ENCODE measurements at places on chromosomes 2 and 18. TPM values are rescaled to one million over a fixed set of nuclear protein-coding genes. Genes with fewer than 3 reads are reported as not detected.
A peak's percentile ranks its signal among the peaks of the same experiment; 100 is the strongest.

The ACADL gene
- total RNA-seq = 16.6 TPM

The CYB5A gene
- total RNA-seq = 1,434 TPM

The ALPG gene
- total RNA-seq = not detected

The EVX2 gene
- not detected for total RNA-seq

The KLHL14 gene
- total RNA-seq = not detected

The GLI2 gene
- total RNA-seq = 0.31 TPM

The C2orf15 gene
- total RNA-seq = 0.42 TPM

The CREG2 gene
- total RNA-seq = 0.20 TPM

The UGT1A10 gene
- total RNA-seq = 0.11 TPM

The CASP8 gene
- 12.6 TPM for total RNA-seq

GRCh38 chr2:55707751-55708150, 14.1 kb upstream of the PNPT1 start:
- no peaks in the 10 kb centered on the region for H3K36me3 ChIP-seq
- H3K4me1 ChIP-seq = no peaks in the 10 kb centered on the region
- H3K27ac ChIP-seq = no peak overlapping the region

DNA sequence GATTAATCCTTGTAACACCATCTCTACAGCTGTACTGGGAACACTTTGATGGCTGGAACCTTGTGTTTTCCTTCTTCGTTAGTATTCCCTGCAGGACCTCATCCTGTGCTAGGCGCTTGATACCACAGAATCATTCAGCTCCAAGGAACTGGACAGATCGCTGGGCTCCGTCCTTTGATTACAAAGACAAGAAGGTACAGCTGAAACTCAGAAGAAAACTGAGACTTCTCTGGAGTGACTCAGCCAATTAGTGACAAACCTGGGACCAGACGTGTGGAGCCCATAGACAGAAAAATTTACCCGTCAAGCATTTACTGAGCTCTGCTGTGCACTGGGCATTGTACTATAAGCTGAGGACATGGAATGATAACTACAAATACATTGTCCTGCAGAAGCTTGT, 67.3 kb downstream of the NCKAP5 start:
- H3K36me3 ChIP-seq = no peaks in the 10 kb centered on the region
- peaks cover 28% of the 10 kb centered on the region for H3K4me1 ChIP-seq
- no peak overlapping the region for H3K27ac ChIP-seq
- H3K27me3 ChIP-seq = no peaks in the 10 kb centered on the region
- no peak for DNase-seq

DNA sequence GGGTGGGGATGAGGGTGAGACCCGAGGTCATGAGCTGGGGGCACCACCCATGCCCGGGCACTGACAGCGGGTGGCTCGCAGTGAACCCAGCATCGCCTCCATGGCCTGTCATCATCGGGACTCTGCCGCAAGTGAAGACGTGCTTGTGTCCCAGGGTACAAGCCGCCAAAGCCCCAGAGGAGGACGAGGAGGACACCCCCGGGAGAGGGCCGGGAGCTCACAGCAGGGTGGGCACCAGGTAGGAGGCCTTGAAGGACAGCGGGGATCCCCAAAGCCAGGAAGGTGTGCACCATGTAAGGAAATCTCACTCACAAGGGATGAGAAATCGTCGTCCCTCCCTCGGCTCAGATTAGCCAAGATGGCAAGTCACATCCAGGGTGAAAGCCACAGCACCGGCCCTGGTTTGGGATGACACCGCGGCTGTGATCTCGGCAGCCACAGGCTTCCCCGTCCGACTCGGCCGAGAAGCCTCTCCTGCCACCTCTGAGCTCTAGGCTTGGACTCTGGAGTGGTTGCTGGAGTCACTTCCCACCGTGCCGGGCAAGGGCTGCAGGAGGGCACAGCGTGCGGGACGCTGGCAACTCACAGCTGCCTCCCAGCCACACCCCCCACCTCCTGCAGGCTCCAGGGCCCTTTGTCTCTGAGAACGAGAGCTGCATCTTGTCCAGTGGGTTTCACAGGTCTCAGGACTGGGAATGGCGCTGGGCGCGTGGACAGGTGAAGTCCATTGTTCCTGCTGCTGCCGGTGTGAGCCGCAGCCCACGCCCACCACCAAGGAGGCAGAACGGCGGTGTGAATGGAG, 81.6 kb upstream of the CTDP1 start:
- peak; percentile 31 for DNase-seq
- no peaks in the 10 kb centered on the region for H3K4me1 ChIP-seq
- H3K4me3 ChIP-seq = no peak overlapping the region
- H3K27ac ChIP-seq = no peak overlapping the region
- H3K36me3 ChIP-seq = no peaks in the 10 kb centered on the region

- H3K27ac ChIP-seq = no peak overlapping the region
- no peaks in the 10 kb centered on the region for H3K27me3 ChIP-seq
- no peaks in the 10 kb centered on the region for H3K36me3 ChIP-seq
- no peak for DNase-seq
- no peaks in the 10 kb centered on the region for H3K4me1 ChIP-seq
- H3K4me3 ChIP-seq = no peak overlapping the region
Measured at GRCh38 chr2:239706367-239706766, 305.5 kb upstream of the HDAC4 start.

GRCh38 chr2:236965021-236965840, 120.5 kb upstream of the COPS8 start:
- H3K4me1 ChIP-seq = no peaks in the 10 kb centered on the region
- DNase-seq = peak; percentile 23

DNA sequence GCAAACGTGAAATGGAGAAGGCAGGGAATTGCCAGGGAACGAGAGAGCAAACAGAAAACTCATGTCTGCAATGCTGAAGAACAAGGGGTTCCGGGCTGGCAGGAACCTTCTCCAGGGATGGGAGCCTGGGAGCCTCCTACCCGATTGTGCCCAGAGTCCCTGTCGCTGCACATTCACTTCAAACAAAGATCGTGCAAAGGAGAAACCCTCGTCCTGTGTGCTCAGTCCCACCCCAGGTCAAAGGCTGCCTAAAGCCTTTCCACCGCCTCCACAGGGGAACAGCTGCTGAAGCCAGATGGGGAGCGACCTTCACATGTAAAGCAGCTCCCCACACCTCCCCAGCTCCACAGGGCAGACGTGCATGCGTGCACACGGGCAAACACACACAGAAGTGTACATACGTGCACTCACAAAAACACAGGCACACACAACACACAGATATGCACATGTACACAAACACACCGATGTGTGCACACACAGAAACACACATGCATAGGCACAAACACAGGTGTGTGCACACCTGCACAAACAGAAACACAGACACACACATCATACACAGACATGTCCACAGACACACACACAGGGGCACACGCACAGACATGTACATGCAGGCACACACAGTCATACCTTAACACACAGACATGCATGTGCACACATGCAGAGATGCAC, 460.1 kb upstream of the SALL3 start:
- H3K36me3 ChIP-seq = no peaks in the 10 kb centered on the region
- H3K4me1 ChIP-seq = no peaks in the 10 kb centered on the region
- H3K27ac ChIP-seq = no peak overlapping the region
- no peak for DNase-seq

- no peak overlapping the region for H3K27ac ChIP-seq
- DNase-seq = no peak
- H3K27me3 ChIP-seq = no peaks in the 10 kb centered on the region
- H3K4me1 ChIP-seq = peaks cover 10% of the 10 kb centered on the region
- H3K4me3 ChIP-seq = no peak overlapping the region
Measured at GRCh38 chr18:3041843-3042242, 28.9 kb upstream of the LPIN2 start.

DNA sequence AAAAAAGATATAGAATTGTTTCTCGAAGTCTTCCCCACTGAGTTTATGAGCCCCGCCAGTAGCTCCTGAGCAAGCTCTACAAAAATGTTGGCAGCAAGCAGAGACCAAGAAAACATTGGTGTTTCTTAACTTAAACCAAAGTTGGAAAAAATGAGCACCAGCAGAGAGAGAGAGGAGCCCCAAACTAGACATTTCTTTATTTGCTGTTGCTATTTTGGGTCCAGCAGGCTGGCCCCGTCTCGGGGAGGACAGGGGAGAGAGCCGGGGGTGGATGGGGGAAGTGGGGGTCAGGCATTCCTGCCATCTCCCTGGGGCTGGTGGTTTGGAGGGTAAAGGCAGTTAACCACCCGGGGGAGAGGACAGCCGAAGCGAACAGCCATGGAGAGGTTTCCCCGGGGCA, 113.0 kb downstream of the DYSF start:
- H3K27ac ChIP-seq = no peak overlapping the region
- no peaks in the 10 kb centered on the region for H3K27me3 ChIP-seq
- H3K36me3 ChIP-seq = peaks cover 10% of the 10 kb centered on the region
- H3K4me1 ChIP-seq = no peaks in the 10 kb centered on the region

GRCh38 chr2:220077488-220077887, 450.1 kb downstream of the SLC4A3 start:
- no peak for DNase-seq
- H3K27me3 ChIP-seq = no peaks in the 10 kb centered on the region
- no peaks in the 10 kb centered on the region for H3K4me1 ChIP-seq
- no peak overlapping the region for H3K4me3 ChIP-seq

DNA sequence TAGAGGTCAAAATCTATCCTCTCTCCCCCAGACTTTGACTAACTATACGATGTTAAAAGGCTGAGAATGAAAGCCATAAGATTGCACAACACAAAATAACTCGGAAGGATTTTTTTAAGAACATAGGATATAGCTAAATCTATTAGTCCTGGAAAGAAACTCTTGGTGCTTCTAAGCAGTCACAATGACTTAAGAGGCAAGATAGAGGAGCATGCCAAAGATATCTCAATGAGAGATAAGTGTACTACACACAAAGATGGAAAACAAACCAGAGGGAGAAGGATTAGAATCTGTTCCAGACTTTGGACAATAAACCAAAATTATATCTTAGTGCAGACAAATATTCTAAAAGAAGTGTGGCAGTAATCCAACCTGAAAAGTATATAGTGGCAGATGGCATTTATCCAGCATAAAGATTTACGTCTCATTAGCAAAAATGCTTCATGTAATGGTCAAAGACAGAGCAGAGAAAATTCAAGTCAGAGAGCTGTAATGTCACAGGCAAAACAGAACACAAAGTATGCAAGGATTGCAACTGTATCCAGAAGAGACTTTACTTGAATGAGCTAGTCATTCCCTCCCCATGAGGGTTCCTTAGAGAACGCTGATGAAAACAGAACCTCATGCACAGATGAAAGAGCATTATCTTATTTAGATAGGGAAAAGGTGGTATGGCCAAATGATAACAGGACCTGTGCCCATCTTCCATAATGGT, 28.8 kb upstream of the EVA1A start:
- no peaks in the 10 kb centered on the region for H3K36me3 ChIP-seq
- no peaks in the 10 kb centered on the region for H3K27me3 ChIP-seq
- no peaks in the 10 kb centered on the region for H3K4me1 ChIP-seq
- no peak for DNase-seq
- H3K27ac ChIP-seq = no peak overlapping the region

- no peaks in the 10 kb centered on the region for H3K4me1 ChIP-seq
- no peak for DNase-seq
- peaks cover 3% of the 10 kb centered on the region for H3K36me3 ChIP-seq
- no peak overlapping the region for H3K4me3 ChIP-seq
- H3K27me3 ChIP-seq = no peaks in the 10 kb centered on the region
Measured at GRCh38 chr2:121473512-121473911, 57.2 kb upstream of the RNU4ATAC start.

DNA sequence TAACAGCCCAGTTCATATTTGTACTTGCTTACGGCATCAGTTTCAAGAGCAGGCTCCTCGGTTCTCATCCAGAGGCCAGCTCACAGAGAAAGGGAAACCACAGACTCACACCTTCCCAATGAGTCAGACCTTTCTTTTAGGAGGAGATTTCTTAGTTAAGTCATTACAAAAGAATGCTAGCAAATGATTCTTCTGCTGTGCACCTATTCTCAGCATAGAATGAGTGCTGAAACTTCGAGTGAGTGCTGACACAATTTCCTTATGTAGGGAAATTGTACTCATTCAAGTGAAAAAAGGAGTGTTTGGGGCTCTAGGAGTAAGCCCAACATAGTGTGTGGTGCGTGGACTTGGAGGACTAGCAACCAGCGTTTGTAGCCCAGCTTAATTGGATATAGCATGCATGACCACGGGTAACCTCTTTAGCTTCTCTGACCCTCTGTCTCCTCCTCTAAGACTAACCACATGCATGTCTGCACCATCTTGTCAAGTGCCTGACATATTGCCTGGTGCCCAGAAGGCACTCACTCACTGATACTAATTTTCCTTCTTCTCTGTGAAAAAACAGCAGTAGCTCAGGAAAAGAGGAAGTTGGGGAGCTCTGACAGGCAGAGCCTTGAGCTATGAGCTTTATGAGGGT, 87.0 kb downstream of the ALPK2 start:
- H3K27me3 ChIP-seq = no peaks in the 10 kb centered on the region
- no peaks in the 10 kb centered on the region for H3K36me3 ChIP-seq
- no peak for DNase-seq
- no peak overlapping the region for H3K4me3 ChIP-seq

- no peaks in the 10 kb centered on the region for H3K27me3 ChIP-seq
- H3K27ac ChIP-seq = no peak overlapping the region
- H3K4me3 ChIP-seq = no peak overlapping the region
- peaks cover 97% of the 10 kb centered on the region for H3K36me3 ChIP-seq
- DNase-seq = no peak
Measured at GRCh38 chr2:54648256-54648655, 75.2 kb upstream of the EML6 start.

All from right lobe of liver (tissue), 6 donors.